ENCODE measurements at places on chromosomes 1 and 21.

DNA sequence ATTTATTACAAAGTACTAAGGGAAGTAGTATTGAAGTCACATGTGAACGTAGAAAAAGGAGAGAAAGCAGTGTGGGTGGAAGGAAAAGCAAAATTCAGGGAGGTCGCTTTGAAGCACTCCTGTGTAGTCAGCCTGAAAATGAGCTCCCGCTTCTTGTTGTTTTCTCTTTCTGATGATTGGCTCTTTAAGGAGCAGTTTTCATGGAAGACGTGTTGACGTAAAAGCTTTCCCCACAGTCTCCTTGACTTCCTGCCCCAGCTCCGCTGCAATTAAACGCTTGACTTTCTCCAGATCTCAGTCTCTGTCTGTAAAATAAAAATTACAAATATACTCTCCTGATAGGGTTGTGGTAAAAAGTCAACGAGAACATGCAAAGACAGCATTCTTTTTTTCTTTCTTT is 661.5 kb upstream of the ZP4 start:
- no peak for DNase-seq

GRCh38 chr1:41391834-41392527 is 30.7 kb downstream of the FOXO6 start:
- no peak for DNase-seq

GRCh38 chr1:20327467-20327866 is 36.8 kb downstream of the VWA5B1 start:
- DNase-seq = no peak

- no peak for DNase-seq
Observed at GRCh38 chr1:181075766-181076350, 12.6 kb upstream of the IER5 start.

DNA sequence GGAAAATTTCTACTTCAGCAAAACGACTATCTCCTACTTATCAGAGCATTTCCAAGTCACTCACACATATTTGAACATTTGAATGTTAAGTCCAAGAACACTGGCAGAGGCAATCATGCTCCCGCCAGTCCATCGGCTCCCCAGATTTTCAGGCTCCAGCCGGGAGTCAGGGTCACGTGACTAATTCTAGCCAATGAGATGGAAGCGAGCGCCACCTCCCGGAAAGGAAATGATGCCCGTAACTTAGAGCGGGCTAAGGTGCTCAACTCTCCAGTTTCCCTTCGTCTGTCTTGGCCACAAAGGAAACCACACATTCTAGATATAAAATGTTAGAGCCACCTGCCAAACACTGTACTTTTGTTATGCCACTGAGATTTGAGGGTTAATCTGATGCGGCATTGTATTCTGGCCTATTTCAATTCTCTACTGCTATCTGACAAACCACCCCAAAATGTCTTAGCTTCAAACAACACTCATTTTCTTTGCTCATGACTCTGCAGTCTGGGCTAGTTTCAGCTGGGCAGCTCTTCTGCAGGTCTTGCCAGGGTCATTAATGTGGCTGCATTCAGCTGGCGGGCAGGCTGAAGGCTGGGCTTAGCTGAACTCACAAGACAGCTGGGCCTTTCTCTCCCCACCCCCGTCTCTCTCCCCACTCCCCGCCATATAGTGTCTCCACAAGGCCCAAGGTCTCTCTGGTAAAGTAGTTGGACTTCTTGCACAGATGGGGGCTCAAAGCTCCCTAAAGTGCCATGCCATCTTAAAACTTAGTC is 16.5 kb upstream of the LHX4 start:
- DNase-seq = no peak

DNA sequence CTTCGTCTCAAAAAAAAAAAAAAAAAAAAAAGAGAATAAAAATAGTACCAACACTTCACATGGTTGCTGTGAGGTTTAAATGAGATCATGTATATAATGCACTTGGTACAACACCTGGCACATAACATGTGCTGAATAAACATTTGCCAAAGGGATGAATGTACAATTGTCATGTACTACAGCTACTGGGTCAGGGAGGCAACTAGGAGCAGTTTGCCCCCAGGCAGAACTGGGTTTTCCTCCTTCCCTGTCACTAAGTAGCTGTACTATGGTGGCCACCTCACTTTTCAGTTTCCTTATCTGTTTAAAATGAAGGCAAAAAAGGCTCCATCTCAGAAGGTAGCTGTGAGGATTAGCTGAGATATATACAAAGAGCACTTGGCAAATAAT is 11.5 kb downstream of the AK2 start:
- no peak for DNase-seq

DNA sequence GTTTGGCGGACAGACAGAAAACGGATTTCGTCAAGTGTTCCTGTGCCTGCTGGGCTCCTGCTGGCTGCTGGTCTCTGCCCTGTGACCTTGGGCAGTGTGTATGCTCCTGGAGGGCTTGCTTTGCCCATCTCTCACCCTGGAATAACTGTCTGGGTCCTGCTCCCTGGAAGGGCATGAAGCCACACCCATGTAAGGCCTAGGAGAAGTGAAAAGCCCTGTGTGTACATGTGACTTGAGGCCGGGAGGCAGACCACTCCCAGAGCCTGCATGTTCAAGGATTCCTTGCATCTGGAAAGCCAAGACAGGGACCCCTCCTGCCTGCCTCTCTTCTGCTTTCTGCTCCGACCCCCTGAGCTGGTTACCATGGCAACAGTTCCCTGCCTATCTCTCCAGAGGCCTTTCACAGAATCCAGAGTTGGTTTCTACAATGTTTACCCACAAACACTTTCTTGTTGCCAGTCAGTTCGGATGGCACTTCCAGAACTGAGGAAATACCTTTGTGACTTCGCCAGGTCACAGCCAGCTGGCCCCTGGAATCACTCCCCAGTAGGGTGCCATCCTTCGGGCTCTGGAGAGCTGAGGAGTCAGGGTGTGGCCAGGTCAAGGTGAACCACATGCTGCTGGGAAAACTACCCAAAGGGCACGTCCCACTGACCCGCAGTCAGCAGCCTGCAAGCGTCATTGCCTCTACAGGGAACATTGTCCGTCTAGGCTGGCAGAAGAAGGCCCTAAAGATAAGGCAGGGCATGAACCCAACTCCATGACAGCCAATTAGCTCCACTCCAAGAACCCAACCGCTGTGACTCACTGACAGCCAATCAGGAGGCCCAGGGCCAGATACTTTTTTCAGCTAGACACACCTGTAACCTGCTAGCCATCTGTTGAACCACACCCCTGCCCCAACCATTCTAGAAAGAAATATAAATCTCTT is 14.7 kb upstream of the GPR37L1 start:
- peak; percentile 38 for DNase-seq

All from NCI-H774 (cell line).